ENCODE measurements at places on chromosomes 11 and 22.

DNA sequence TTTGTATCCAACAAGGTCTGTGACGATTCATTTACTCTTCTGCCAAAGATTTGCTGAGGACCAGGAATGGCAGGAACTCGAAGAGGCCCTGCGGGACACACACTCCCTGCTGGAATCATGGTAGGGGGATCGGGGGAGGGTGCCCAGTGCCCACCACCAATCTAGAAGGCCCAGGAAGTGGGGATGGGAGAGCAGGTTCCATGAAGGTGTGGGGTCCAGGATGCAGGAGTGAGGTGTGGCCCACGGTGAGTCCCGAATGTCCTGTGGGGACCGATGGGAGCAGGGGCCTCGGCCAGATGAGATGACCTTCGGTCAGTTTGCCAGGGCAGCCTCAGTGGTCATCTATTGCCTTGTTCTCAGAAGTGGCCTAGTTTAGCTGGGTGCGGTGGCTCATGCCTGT lies 492.7 kb downstream of the BRD1 start:
- DNase-seq = no peak

GRCh38 chr11:108144615-108145014 lies 23.2 kb downstream of the ACAT1 start:
- DNase-seq = no peak

- no peak for DNase-seq
Measured at GRCh38 chr22:20015187-20015625, 1.4 kb downstream of the ARVCF start.

DNA sequence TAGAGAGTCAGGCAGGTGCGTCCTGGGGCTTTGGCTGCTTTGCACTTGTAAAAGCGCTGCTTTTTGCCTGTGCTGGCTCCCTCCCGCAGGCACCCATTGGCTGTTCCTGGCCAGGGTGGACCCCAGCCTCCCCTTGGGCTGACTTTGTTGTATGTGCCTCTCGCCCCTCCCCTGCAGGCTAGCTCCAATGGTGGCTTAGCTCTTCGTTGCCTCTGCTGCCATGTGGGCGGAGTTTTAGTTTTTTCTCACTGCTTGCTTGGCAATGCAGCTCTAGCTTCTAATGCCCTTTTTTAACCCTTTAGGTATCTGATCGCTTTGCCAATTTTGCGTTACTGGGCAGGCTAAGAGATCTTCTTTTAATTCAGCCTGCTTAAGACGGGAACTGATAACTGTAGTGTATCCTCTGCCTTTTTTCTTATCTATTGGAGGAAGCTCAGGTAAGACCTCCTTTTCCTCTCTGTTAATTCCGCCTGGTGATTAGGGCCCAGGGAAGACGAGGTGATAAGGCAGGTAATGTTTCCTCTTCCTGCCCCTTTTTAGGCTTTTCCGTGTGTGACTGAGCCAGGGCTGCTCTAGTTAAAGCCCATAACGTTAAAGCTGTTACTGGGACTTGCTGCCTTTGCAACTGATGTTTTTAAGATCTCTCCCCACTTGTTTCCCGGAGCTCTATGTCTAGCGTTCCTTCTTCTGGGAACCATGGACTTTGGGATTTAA lies 11.7 kb upstream of the GLYATL1 start:
- DNase-seq = no peak

GRCh38 chr11:134267461-134267860 lies 8.7 kb upstream of the GLB1L3 start:
- no peak for DNase-seq
